Heart right ventricle (tissue), 16 donors: ENCODE measurements at places on chromosomes 2 and 18.

- no peak for DNase-seq
Observed at GRCh38 chr2:176851889-176852483, 360.6 kb upstream of the HNRNPA3 start.

DNA sequence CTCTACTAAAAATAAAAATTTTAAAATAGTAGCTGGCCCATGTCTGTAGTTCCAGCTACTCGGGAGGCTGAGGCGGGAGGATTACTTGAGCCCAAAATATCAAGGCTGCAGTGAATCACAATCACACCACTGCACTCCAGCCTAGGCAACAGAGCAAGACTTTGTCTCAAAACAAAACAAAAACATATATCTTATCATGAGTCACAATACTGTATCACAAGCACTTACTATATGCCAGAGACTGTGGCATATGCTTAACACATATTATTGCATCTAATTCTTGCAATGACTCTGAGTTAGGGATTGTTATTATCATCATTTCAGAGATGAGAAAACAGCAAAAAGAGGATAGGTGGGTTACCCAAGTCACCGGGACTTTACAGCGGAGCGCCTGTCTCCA lies 29.5 kb upstream of the TMEM37 start:
- DNase-seq = no peak

DNA sequence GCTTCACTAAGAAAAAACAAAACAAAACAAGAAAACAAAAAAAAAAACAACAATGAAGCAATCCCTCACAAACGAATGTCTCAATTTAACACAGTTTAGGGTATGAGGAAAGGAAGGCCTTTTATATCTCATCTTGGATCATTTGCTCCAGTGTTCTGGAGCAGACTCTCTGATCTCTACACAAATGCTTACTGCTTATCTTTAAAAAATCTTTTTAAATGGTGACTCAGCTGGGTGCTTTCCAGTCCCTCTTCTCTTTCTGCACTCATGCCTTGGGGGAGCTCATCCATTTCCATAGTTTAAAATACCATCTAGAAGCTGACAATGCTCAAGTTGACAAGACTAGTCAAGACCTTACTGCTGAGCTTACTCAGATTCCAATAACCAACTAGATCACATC lies 56.2 kb downstream of the ETAA1 start:
- no peak for DNase-seq

GRCh38 chr2:85794038-85794441 lies 40.2 kb downstream of the ATOH8 start:
- DNase-seq = no peak

DNA sequence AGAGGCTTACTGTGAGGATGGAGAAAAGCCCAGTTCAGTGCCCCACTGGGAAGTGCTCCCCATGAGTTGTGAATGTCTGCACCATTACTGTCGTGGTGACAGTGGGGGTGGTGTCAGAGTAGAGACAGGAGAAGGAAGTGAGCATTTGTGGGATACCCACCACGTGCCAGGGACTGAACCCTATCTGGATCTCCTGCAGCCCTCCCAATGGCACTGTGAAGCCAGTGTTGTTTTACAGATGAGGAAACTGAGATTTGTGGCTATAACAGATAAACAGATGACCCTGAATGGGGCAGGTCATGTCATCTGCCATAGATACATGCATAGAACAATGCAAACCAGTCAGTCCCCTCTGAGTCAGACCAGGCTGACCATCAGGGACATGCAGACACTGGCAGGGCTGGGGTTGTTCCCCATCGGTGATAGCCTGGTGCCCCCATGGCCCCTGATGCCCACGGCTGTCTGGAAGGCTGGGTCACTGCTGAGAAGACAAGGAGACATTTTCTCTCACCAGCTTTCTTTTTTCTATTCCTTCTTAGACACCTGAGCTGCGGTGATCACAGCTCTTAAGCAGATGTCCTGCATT lies 60.8 kb downstream of the EMILIN2 start:
- no peak for DNase-seq

GRCh38 chr2:21773168-21773567 lies 649.4 kb downstream of the TDRD15 start:
- DNase-seq = no peak

GRCh38 chr18:80037869-80038630 lies 3.8 kb downstream of the RBFA start:
- DNase-seq = no peak

- DNase-seq = no peak
Observed at GRCh38 chr18:7600528-7601245, 33.6 kb downstream of the PTPRM start.

DNA sequence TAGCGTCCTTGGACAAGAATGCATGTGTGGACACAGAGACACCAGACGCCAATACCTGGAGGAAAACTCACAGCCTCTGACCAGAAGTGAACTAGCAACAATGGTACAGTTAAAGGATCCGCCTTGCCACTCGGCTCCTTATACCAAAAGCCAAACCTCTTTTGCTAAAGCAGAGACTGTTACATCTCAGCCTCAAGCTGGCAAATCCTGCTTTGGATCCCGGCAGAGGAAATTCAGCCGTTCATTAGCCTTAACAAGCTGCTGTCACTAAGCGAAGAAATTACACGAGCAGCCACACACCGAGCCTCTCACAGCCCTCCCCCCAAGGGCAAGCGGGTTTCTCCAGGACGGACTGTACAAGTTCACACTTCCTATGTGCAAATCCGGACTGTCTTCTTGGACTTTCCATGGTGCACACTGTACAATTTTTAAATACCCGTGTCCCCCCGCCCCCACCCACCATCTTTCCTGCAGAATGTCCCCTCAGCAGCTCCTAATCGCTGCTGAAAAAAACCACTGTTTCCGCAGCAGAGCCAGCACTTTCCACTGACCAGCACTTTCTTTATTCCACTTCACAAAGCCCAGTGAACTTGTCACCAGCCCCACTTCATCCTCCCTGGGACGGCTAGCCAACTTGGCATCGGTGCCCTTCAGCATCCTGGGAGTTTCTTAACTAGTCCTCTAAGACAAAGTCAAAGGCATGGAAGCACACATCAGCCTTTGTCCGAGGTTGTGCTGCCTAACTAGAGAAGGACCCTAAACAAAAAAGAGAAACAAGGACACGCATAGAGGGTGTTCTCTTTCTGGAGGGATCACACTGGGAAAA lies 1.5 kb downstream of the KLF7 start:
- DNase-seq = peak; percentile 69

GRCh38 chr2:75416420-75417342 lies 144.1 kb downstream of the EVA1A start:
- no peak for DNase-seq

DNA sequence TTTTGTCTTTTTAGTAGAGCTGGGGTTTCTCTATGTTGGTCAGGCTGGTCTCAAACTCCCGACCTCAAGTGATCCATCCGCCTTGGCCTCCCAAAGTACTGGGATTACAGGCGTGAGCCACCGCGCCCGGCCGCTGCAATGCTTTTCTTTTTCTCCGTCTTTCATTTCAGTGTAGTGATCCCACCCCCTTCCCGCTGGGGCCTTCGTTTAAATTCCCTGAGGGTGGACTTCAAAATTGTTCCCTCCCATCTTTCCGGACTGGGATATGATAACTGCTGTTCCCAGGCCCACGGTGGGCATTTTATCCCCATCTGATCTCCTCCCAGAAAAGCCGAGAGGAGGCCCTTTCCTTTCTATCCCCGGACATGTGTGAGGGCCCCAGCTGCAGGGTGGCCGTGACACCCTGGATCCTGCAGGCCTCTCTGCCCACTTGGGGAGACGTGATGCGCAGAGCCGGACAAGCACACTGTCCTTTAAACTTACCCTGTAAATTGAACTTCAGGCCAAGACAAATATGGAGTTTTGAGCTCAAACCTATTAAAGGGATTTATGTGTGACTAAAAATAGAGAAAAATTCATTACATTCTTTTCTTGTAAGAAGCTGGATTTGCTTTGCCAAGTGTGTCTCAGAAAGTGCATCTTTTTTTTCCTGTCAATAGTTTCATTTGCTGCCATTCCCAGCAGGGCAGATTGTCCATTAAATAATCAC lies 54.5 kb upstream of the AFF3 start:
- no peak for DNase-seq

DNA sequence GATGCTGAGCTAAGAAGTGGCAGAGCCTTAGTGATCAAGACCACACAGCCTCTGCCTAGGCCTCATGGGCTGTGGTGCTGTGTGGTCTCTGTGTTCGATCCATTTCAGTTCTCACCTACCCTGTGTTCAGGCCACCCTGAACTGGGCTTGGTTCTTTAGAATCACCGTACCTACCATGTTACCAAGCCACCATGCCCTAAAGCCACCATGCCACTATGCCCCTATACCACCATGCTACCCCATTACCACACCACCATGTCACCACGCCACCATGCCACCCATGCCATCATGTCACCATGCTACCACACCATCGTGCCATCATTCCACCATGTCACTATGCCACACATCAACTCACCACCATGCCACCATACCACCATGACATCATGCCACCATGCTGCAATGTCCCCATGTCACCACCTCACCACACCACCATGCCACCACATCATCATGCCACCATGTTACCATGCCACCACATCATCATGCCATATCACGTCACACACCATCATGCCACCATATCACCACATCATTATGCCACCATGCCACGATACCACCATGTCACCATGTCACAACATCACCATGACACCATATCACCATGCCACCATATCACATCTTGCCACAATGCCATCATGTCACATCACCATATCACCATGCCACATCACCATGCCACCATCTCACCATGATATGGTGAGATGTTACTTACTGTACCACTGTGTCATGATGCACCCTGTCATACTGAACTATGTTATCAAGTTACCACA lies 191.0 kb upstream of the ARL4C start:
- DNase-seq = no peak

DNA sequence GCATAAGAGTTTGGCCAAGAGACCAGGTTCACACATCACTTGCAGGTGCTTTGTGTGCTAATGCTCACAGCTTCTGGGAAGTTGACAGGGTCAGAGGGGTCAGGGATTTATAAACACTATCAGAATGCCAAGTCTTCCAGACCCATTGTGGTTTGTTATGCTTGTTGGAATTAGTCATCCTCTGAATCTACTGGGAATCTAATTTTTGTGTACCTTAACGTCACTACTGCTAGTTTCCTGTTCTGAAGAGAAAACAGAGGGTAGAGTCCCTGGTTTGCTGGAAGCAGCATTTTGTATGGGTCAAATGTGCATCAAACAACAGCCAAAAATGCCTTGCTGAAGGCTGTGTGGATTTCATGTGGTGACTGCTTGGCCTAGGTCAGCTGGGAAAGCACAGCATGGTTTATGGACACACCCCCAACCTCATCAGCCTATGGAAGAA lies 33.3 kb downstream of the ANTXR1 start:
- DNase-seq = no peak

DNA sequence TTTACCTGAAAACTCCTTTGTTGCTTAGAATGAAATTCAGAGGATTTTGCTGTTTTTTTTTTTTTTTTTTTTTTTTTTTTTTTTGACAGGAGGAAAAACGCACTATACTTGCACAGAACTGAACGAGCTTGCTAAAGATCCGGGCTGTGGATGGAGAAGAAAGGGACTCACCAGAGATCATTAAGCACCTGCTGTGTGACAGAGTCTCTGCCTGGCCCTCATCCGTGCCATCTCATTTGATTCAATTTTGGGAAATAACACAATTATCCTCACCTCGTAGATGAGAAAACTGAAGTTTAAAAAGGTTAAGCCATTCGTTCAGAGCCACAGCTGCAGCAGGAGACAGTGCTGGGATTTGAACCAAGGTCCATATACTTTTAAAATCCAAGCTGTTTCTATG lies 775.4 kb upstream of the ID2 start:
- DNase-seq = no peak

GRCh38 chr2:172046080-172046678 lies 39.1 kb upstream of the DLX1 start:
- DNase-seq = no peak

GRCh38 chr2:181678861-181679543 lies 1.3 kb downstream of the NEUROD1 start:
- DNase-seq = no peak

- peak; percentile 63 for DNase-seq
Observed at GRCh38 chr2:233059797-233060500, at the start of gene INPP5D. INPP5D (plus strand) TSS chr2:233060342; CDS start chr2:233060479, 137 bp downstream.

DNA sequence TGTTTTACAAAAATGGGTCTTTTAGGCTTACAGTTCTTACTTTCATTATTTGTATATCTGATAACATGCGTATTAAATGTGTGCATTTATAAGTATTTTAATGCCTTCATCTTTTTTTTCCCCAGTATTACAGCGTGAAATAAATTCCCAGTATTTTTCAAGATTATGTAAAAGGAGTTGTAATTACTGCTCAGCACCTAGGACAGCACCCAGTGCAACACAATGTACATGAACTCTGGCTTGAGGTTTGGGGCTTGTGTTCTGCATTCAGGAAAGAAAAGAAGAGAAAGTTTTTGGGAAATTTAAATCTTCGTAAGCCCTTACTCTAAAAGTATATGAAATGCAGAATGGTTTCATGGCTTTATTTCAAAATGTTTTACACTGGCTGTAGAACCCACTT lies 16.7 kb downstream of the ZNF638 start:
- DNase-seq = no peak

- DNase-seq = no peak
Observed at GRCh38 chr2:176018708-176019107, 16.6 kb upstream of the LNPK start.

DNA sequence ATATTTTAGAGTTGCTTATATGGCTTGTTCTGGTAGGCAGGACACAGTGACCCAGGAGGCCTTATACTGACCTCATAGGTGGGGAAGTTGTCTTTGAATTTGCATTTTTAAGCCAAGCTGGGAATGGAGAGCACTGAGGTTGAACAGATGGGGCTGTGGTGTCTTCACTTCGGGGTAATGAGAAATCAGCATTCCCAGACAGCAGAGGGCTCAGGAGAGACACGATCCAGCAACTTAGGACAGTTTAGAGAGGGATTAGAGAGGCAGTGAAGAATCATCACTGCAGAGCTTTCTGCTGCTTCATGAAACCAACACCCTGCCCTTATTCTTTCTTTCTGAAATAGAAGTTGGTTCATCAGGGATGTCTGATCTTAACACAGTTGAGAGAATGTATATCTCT lies 202.4 kb downstream of the TDRD15 start:
- no peak for DNase-seq

- no peak for DNase-seq
Observed at GRCh38 chr18:38174594-38174993, 609.0 kb upstream of the CELF4 start.

GRCh38 chr2:201709049-201709448 lies 10.6 kb upstream of the MPP4 start:
- DNase-seq = no peak

DNA sequence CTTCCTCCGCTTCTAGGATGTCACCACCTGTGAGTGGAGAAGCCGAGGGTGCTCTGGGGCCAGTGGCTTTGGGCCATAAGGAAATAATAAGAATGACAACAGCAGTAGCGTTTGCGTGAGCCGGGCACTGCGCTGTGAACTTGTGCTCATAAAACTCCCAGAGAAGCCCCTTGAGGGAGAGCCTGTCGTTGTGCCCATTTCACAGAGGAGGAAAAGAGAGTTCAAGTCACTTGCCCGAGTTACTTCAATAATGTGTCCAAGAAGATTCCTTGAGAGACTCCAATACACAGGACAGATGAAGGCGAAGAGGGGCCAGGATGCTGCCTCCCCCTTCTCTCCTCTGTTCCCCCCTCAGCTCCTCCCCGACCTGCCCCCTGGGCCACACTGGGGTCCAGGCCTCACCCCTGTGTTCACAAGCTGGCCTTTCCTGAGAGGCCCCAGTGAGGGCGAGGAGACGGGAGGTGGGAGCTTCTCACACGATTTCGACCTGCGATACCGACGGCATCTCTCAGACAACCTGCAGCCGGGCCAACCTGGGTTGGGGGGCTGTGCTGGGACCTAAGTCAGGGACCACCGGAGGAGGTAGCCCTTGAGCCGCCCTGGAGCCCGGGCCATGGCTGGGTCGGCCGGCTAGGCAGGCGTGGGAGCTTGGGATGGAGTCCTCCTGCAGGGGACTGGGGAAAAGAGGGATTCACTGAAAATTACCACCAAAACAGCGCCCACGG lies 53.5 kb upstream of the UBE2F start:
- DNase-seq = no peak
